ENCODE measurements at places on chromosomes 7 and 10.

GRCh38 chr7:16727736-16728135 lies 25.8 kb upstream of the TSPAN13 start:
- no peak for DNase-seq
- H3K27ac ChIP-seq = no peak overlapping the region
- no peak overlapping the region for H3K4me3 ChIP-seq
- H3K36me3 ChIP-seq = no peaks in the 10 kb centered on the region
- no peaks in the 10 kb centered on the region for H3K4me1 ChIP-seq

DNA sequence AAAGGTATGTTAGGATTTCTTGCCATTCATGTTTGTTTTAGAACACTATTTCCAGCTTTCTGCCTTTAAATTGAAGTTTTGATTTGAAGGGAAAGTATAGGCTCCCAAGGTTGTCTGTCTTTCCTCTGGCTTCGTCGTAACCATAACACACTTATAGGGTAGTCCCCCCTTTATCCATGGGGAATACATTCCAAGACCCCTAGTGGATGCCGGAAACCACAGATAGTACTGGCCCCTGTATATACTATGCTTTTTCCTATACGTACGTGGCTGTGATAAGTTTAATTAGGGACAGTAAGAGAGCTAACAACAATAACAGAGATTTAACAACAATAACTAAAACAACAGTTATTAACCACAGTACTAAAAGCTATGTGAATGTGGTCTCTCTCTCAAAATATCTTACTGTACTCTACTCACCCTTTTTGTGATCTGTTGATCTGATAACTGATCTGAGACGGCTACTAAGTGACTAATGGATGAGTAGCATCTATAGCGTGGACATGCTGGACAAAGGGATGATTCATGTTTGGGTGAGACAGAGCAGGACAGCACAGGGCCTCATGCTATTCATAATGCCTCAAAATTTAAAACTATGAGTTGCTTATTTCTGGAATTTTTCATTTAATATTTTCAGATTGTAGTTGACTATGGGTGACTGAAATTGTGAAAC lies 273.1 kb downstream of the AUTS2 start:
- H3K27me3 ChIP-seq = no peaks in the 10 kb centered on the region
- no peaks in the 10 kb centered on the region for H3K4me1 ChIP-seq
- H3K27ac ChIP-seq = no peak overlapping the region

- H3K36me3 ChIP-seq = peaks cover 7% of the 10 kb centered on the region
- H3K27ac ChIP-seq = no peak overlapping the region
- H3K27me3 ChIP-seq = no peaks in the 10 kb centered on the region
These were observed 113.2 kb downstream of the CDK6 start for GRCh38 chr7:92723205-92723604.

- H3K36me3 ChIP-seq = no peaks in the 10 kb centered on the region
- H3K4me1 ChIP-seq = no peaks in the 10 kb centered on the region
- H3K4me3 ChIP-seq = no peak overlapping the region
- DNase-seq = no peak
- no peaks in the 10 kb centered on the region for H3K27me3 ChIP-seq
These were observed 132.3 kb upstream of the BMPER start for GRCh38 chr7:33773053-33773452.

DNA sequence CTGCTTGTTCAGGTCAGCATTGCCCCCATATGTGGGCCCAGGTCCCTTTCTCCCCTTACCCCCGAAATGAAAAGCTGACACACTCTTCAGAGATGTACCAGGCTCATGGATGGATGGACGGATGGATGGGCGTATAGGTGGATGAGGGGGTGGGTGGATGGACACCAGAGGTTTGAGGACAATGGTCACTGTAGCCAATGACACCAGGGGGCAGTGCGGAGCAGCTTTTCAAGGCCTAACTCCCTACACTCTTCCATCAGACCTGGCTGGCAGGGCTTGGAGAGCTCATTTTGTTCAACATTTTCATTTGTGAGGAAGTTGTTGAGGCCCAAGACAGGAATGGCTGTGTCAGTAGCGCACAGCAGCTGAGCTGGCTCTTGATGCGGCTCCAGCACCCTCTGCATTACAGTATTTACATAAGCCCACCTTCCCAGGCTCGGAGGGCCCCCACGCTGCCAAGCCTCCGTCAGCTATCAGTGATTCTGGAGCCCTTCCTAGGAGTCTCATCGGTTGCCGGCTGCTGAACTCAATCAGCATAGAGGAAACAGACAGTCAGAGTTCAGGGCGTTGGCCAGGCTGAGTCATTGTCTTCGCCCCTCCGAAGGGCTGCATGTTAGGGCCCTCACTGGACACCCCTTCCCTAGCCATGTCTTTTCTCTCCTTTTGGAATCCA lies 11.6 kb upstream of the FFAR4 start:
- H3K27me3 ChIP-seq = no peaks in the 10 kb centered on the region
- no peaks in the 10 kb centered on the region for H3K36me3 ChIP-seq
- no peak overlapping the region for H3K4me3 ChIP-seq

- no peak overlapping the region for H3K27ac ChIP-seq
- H3K4me3 ChIP-seq = no peak overlapping the region
- H3K4me1 ChIP-seq = no peaks in the 10 kb centered on the region
- no peak for DNase-seq
- H3K27me3 ChIP-seq = no peaks in the 10 kb centered on the region
These were observed 15.2 kb downstream of the TMEM176B start for GRCh38 chr7:150784954-150785353.

DNA sequence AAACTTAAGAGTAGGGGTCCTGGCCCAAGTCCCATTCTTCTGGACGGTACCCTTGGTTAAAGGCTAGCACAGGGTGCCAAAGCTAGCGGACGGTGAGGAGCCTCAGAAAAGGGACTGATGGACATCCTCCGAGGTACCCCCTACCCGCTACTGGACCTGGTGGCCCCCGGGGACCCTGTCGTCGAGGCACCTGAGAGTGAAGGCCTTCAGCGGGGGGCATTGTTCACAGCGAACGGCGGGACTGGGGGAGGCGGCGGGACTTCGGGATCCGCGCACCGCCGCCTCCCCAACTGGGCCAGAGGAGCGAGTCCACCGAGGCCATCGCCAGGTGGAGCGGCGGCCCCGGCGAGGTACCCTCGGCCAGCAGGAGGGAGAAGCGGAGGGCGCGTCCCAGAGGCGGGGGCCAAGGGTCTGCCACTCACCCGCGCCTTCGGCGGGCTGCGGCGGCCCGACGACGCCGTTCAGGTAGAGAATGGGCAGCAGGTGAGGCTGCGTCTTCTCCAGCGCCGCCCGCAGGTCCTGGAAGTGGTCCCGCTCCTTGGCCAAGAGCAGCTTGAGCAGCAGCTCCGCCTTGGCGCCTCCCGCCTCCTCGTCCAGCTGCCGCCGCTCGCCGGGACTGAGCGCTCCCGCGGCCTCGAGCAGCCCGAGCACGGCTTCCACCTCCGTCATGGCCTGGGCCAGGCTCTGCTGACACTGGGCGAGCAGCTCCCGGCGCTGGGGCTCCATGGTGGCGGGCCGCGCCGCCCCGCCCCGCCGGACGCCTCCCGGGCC lies 575 bp downstream of the DLG5 start:
- H3K4me1 ChIP-seq = peaks cover 19% of the 10 kb centered on the region
- H3K27ac ChIP-seq = peak overlapping the region; percentile 79
- DNase-seq = peak; percentile 84
- H3K36me3 ChIP-seq = no peaks in the 10 kb centered on the region

GRCh38 chr10:124066781-124067714 lies 26.4 kb downstream of the CHST15 start:
- no peak overlapping the region for H3K4me3 ChIP-seq
- H3K27me3 ChIP-seq = no peaks in the 10 kb centered on the region
- DNase-seq = peak; percentile 34

DNA sequence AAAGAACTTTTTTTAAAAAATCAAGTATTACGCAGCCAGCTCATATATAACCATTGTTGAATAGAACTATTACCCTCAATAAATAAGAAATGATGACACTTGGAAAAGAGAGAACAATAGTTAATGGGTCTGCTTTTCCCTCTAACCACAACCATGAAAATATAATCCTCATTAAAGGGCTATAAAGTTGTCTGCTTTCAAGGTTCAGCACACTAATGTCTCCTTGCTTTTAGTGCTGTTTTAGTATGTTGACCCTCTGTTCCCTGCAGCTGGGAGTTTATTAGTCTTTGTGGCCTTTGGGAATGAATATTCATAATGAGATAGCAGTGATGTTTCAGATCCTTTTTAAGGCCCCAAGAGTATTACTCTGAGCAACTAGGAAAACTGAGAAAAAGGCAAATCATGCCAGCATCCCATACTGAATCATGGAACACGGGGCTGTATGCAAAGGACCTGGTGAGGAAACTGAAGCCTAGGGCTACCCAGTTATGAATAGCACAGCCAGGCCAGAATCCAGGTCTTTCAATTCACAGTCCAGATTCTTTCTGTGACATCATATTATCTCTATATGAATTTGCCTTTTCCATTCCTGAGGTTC lies 332.0 kb upstream of the LRGUK start:
- no peaks in the 10 kb centered on the region for H3K4me1 ChIP-seq
- no peak for DNase-seq
- no peak overlapping the region for H3K27ac ChIP-seq
- no peak overlapping the region for H3K4me3 ChIP-seq

GRCh38 chr7:74429153-74429747 lies 24.5 kb upstream of the GTF2IRD1 start:
- H3K4me1 ChIP-seq = peaks cover 5% of the 10 kb centered on the region
- no peaks in the 10 kb centered on the region for H3K27me3 ChIP-seq
- no peak for DNase-seq
- H3K4me3 ChIP-seq = no peak overlapping the region
- H3K36me3 ChIP-seq = no peaks in the 10 kb centered on the region

DNA sequence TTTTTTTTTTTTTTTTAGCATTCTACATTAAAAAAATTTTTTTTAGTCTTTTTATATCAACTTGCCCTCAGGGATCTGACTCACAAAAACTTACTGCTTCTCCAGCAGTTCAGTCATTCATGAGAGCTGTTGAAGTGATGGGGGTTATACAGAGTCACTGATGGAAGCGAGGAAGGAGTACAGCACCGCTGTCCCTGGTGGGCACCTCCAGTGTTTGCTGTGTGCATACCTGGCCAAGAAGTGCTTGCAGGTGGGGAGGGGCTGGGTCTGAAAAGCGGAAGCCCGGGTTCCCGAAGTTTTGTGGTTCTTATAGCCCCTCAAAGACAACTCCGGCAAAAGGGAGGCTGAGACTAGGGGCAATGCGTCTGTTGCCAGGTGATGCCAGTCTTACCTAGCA lies 46.2 kb downstream of the MINDY4 start:
- no peaks in the 10 kb centered on the region for H3K4me1 ChIP-seq
- no peak overlapping the region for H3K4me3 ChIP-seq
- no peaks in the 10 kb centered on the region for H3K27me3 ChIP-seq

GRCh38 chr7:124532166-124532565 lies 233.4 kb downstream of the GPR37 start:
- H3K4me3 ChIP-seq = no peak overlapping the region
- H3K36me3 ChIP-seq = no peaks in the 10 kb centered on the region
- H3K27me3 ChIP-seq = no peaks in the 10 kb centered on the region
- no peak overlapping the region for H3K27ac ChIP-seq

DNA sequence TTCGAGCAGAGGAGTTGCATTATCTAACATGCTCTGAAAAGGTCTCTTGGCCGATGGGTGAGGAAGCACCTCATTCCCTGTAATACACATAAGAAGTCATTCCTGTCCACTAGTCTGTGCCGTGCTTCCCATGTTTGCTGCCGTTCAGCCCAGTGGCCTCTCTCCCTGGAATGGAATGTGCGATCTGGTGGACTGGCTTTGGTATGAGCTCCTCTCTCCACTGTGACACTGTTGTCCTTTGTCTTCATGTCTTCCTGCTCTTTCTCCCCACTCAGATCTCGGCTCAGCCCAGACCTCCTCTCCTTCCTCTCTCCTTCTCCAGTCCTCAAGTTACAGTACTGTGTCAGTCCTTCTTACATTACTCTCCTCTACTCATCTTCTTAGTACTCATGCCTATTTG lies 192.8 kb upstream of the KLF6 start:
- no peaks in the 10 kb centered on the region for H3K4me1 ChIP-seq
- no peaks in the 10 kb centered on the region for H3K27me3 ChIP-seq
- H3K27ac ChIP-seq = no peak overlapping the region
- DNase-seq = no peak
- no peak overlapping the region for H3K4me3 ChIP-seq

- no peak for DNase-seq
- H3K36me3 ChIP-seq = no peaks in the 10 kb centered on the region
- H3K27me3 ChIP-seq = no peaks in the 10 kb centered on the region
- no peak overlapping the region for H3K27ac ChIP-seq
- no peaks in the 10 kb centered on the region for H3K4me1 ChIP-seq
These were observed 35.3 kb upstream of the CYTH3 start for GRCh38 chr7:6307762-6308161.

GRCh38 chr10:109902992-109903947 lies 20.0 kb downstream of the XPNPEP1 start:
- no peak overlapping the region for H3K27ac ChIP-seq
- no peak for DNase-seq
- H3K4me3 ChIP-seq = no peak overlapping the region
- H3K4me1 ChIP-seq = no peaks in the 10 kb centered on the region

DNA sequence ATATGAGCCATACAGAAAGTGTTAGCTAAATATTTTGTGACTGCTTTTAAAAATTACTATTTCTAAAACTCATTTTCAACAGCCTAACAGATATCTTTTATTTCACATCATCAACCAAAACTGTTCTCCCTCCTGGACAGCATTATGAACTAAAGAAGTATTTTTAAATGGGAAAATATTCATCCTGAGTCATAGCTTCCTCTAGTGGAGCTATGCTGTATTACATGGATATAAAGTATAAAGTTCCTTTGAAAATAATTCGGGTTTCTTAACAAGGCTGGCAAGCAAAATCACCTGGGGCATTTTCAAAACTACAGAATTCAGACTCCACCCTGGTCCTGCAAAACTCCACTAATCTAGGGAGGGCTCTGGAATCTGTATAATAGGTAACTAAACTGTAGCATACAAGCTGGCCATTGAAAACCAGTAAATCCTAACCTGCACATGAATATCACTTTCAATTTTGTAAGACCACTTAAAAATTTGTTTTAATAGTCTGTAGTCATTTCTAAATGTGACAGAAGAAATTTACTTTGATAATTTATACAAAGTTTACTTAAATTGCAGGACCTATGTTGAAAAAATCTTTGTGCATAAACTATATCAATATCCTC lies 53.5 kb downstream of the SCIN start:
- no peaks in the 10 kb centered on the region for H3K36me3 ChIP-seq
- H3K27ac ChIP-seq = no peak overlapping the region
- H3K27me3 ChIP-seq = no peaks in the 10 kb centered on the region
- no peak for DNase-seq
- H3K4me1 ChIP-seq = no peaks in the 10 kb centered on the region

GRCh38 chr7:51300762-51301674 lies 15.6 kb downstream of the COBL start:
- H3K4me1 ChIP-seq = peaks cover 9% of the 10 kb centered on the region
- DNase-seq = no peak
- no peak overlapping the region for H3K4me3 ChIP-seq
- H3K27me3 ChIP-seq = no peaks in the 10 kb centered on the region
- H3K36me3 ChIP-seq = no peaks in the 10 kb centered on the region

GRCh38 chr7:73612598-73613269 lies 11.6 kb downstream of the MLXIPL start:
- DNase-seq = no peak
- no peak overlapping the region for H3K27ac ChIP-seq
- no peak overlapping the region for H3K4me3 ChIP-seq
- peaks cover 3% of the 10 kb centered on the region for H3K4me1 ChIP-seq

Measured in H1 (cell line).